Activated CD4-positive, alpha-beta T cell treated with anti-CD3 and anti-CD28 coated beads, Interleukin-2, amount 50 U/mL, for 1 hour (primary cell): ENCODE measurements at places on chromosomes 4 and X.

DNA sequence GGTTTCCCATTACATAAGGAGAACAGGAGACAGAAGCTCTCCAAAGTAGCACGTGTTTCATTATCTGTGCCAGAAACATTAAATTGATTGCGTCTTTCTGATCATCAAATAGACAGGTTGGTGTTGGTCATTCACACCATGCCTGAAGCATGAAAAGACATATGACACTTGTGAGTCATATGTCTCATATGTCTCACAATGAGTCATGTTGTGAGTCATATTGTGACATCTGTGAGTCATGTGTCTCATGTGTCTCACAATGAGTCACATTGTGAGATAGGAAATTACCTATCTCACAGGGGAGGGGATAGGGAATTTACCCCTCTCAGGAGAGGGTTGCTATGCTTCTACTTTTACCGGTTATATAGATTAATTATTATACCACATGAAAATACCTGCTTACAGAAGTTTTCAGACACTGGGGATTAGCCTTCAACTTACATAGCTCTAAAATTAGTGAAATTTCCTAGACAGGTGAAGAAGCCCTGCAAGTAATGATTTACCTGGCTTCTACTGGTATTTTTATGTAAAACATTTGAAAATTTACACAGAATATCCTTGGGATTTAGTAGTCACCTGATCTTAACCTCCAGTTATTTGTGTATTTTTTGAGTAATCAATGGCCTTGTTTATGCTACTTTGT lies 80.8 kb downstream of the NPFFR2 start:
- no peak for DNase-seq

- DNase-seq: no peak
Measured at GRCh38 chr4:147723326-147723725, 8.6 kb upstream of the ARHGAP10 start.

- no peak for DNase-seq
Measured at GRCh38 chr4:95465010-95465409, 83.8 kb downstream of the UNC5C start.

GRCh38 chr4:142474398-142475087 lies 371.6 kb downstream of the INPP4B start:
- DNase-seq: no peak

DNA sequence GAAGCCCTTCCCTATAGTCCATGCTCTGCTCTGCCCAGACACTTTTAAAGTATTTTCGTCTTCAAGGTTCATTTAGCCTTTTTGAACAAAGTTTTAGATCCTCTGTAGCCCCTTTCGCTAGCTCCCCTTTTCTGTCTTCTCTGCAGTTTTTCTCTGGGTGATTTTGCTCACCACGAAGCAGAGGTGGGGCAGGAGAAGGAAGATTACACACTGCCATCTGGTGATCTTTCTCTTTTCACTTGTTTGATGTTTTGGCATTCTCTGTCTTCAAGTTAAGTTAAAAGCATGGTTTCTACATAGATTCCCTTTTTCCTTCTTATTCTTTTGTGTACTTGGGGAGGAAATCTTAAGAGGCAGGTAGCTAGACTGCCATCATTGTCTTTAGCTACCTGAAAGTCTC lies 43.9 kb downstream of the CC2D2A start:
- no peak for DNase-seq

DNA sequence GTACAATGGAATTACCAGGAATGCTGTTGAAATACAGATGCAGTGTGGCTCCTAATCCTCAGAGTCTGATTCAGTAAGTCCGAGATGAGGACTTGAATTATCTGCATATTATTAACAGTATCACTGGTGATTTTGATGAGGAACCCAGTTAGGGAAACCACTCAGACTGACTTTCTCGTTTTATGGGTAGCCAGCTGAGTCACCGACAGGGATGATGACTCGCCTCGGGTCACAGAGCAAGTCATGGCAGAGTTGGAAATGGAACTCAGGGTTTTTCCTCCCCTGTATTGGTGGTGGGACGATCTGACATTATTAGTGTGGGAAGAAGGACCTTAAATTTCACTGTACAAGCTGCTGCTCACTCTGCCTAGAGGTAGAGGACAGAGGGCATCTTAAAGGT lies 51.3 kb downstream of the RTL9 start:
- no peak for DNase-seq

DNA sequence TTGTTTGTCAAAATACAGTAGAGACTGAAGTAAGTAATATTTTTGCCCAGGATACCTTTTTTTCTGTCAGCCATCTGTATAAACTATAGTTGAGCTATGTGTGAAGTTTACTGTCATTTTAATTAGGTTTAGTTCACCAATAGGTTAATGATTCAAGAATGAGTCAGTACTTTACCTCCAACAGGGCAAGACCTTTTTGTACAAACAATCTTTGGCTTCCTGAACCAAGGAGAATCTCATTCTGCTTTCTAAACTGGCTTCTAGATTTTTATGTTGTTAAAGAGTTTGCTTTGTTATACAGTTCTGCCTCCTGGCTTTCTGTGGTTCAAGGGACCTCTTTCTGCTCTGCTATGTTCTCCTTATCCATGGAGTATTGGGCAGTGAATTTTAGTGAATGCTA lies 412.0 kb upstream of the NR3C2 start:
- DNase-seq: no peak

- DNase-seq: no peak
Measured at GRCh38 chrX:15858051-15858450, 3.4 kb upstream of the AP1S2 start.

DNA sequence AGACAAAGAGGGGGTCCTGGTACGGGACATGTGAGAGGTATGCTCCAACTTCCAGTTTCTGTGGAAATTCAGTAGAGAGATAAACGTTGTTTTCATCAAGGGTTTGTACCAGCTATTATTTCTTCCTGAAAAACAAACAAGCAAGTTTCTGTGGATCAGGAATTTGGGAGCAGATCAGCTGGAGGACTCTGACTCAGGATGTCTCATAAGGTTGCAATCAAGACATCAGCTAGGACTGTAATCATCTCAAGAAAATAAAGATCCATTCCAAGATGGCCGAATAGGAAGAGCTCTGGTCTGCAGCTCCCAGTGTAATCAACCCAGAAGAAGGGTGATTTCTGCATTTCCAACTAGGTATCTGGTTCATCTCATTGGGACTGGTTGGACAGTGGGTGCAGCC lies 23.5 kb upstream of the NFKB1 start:
- no peak for DNase-seq

DNA sequence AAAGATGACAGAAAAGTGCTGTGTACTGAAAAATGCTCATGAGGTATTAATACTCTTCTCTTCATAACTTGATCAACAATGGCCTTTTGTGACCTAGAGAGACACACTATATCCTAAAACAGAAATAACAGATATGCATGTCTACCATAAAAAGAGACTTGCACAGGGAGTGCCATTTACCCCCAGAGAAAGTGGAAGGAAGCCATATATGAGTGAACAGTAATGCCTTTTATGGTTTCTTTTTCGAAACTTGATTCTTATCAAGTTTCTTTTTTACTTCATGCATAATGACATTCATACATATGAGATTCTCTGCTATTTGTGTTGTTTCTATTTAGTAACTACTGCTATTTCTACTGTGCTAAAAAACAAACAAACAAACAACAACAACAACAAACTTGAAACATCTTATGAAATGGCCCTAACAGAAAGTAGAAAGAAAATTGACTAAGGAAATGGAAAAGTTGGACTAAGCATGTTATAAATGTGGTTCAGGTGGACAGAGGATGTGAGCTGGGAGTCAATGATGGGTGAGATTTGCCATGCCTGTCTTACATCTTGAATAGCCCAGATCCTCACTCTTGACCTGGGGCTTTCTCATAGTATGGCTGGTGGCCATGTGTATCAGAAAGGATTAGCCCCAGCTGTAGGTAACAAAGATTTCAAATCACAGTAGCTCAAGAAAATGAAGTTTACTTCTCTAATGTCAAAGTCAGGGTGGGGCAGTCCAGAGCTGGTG lies 43.8 kb downstream of the GEMIN8 start:
- DNase-seq: no peak

GRCh38 chr4:112673076-112673475 lies 36.1 kb downstream of the LARP7 start:
- DNase-seq: no peak

DNA sequence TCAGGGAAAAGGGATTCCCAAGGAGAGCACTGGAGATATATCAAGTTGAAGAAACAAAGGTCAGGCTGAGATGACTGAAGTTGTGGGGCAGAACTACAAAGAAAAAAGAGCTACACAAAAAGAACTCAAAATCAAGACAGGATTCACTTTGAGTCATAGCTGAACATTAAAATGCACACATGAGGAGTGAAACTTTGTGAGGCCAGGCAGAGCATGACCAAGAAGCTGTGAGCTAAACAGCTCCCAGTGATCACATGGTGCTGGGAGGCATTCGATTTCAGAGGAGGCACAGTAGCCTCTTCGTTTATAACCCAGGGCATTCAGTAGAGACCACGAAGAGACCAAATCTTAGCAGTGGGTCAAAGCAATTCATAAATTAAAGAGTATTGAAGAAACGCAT lies 145.3 kb downstream of the ATRX start:
- no peak for DNase-seq

GRCh38 chr4:8278421-8279287 lies 9.1 kb downstream of the HTRA3 start:
- DNase-seq: no peak

GRCh38 chr4:40514497-40514951 lies 115.1 kb downstream of the RBM47 start:
- no peak for DNase-seq

DNA sequence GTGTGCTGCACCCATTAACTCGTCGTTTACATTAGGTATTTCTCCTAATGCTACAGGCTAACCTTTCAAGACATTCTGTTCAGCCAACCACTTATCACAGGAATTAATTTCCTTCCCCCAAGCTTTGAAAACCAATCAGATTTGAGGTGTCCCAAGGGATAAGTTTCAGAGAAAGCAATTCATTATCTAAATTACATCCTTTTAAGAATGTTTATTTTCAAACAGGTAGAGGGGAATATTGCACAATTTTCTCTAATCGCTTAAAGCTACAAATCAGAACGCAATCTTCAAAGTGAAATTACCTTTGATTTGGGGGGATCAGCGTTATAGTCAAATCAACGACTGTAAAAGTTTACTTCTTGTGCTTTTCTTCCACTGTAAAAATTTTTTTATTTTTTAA lies 1.6 kb downstream of the CLOCK start:
- DNase-seq: no peak

DNA sequence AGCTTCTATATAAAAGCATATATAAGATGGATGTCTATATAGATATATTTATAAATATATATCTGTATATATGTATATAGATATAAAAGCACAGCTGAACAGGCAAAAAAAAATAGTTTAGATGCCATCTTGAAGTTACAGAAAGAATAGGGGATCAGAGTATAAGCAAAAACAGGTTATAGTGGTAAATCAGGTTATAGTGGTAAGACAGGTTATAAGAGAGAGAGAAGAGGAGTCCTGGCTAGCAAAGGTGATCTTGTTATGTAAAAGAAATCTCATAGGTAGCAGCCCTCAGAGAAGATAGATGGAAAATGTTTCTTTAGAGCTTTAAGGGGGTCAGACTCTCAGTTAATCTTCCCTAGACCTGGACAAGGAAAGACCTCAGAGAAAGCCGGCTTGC lies 1263.1 kb downstream of the PCDH7 start:
- no peak for DNase-seq

- no peak for DNase-seq
Measured at GRCh38 chrX:32280921-32281320, 930.4 kb downstream of the DMD start.

- no peak for DNase-seq
Measured at GRCh38 chr4:5965225-5965624, 53.0 kb downstream of the C4orf50 start.

GRCh38 chr4:11505221-11505971 lies 76.7 kb upstream of the HS3ST1 start:
- no peak for DNase-seq

GRCh38 chr4:6201580-6202091 lies 1.3 kb upstream of the JAKMIP1 start:
- DNase-seq: no peak

- DNase-seq: no peak
Measured at GRCh38 chrX:136159611-136160025, 12.3 kb downstream of the FHL1 start.

DNA sequence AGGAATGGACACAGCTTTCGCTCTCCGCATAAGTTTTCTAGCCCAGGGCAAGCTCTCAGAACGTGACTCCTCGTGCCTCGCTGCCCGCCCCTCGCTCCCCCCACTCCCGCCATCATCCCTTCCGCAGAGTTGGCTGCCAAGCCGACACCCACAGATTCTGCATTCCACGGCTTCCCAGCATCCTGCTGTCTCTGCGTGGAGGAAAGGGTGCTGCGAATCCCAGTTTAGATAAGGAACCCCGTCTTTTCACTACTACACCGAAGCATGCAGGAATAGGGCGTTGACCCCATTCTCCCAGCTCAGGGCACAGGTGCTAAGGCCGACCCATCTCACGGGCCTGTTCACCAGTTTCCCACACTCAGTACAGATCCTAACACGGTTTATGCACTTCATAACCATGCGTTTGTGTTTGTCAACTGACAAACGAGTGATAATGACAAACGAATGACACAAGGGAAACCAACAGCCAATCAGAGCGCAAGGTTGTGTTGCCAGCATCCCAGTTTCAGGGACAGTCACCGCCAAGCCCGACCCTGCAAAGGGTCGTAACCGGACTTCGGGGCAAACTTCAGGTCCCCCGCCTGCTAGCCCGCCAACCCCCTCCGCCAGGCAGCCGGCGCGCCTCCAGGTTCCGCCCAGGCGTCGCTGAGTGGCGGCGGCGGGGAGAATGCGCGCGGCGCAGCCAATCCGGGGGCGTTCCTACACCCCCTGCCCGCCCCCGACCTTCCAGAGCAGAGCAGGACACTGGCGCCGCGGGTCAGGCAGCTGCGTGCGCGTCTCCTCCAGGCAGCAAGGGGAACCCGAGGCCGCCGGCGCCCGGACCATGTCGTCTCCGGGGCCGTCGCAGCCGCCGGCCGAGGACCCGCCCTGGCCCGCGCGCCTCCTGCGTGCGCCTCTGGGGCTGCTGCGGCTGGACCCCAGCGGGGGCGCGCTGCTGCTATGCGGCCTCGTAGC lies at the start of gene CYP2U1:
TSS of gene CYP2U1 (plus strand) at position 729 of the 954 bp plus-strand sequence. CDS start at position 824, 95 bp downstream.
- DNase-seq: peak; percentile 78

GRCh38 chr4:138439143-138439581 lies 197.0 kb upstream of the SLC7A11 start:
- DNase-seq: no peak

DNA sequence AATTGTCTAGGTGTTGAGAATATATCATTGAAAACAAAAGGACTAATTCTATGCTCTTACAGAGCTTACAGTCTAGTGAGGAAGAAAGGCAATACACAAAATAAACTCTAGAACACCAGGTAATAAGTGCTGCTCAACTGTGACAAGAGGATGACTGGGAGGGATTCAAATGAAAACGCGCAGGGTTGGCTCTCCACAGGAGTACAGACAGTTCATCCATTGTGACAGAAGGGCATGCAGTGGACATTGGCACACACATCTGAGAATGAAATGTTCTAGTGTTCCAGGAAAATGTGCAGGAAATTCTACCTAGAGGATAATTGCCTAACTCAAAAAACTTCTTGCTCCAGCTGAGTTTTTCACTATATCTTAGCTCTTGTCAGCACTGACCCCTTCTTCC lies 492.0 kb downstream of the IDS start:
- no peak for DNase-seq

DNA sequence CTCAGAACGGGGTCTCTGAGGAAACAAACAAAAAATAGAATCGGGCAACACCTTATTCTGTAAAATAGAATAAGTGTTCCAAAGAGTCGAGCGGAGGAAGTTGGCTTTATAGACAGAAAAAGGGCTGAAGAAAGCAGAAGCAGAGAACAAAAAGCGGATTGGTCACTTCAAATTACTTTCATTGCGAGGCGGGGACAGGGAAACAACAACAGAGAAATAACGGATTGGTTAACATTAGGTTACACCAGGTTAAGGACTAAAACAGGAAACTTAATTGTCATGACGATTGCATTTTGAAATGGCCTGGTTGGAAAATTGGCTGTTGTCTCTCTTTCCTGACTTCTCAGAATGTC lies 433 bp upstream of the COQ2 start:
- no peak for DNase-seq
